Cortex of kidney (tissue), 1 donor: ENCODE measurements at places on chromosomes 12 and 14.

DNA sequence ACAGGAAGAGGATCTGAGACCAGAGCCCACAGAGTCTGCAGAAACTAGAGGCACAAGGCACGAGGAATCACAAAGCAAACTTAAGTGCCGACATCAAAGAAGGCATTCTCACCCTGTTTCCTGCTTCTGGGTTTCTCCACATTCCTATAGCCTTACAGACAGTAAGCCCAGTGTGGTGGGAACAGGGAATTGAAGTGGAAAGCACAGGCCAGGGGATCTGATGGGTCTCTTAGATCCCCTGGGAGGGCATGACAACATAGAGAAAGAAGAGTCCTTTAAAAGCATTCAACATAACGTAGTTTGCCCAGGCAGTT, 75.6 kb upstream of the FRMD6 start:
- DNase-seq = no peak

- DNase-seq = no peak
Observed at GRCh38 chr14:81981307-81981675, 447.6 kb upstream of the SEL1L start.

- DNase-seq = no peak
Observed at GRCh38 chr14:32005628-32006027, 71.5 kb upstream of the ARHGAP5 start.

GRCh38 chr12:124175704-124176103, 119.2 kb upstream of the RFLNA start:
- no peak for DNase-seq

DNA sequence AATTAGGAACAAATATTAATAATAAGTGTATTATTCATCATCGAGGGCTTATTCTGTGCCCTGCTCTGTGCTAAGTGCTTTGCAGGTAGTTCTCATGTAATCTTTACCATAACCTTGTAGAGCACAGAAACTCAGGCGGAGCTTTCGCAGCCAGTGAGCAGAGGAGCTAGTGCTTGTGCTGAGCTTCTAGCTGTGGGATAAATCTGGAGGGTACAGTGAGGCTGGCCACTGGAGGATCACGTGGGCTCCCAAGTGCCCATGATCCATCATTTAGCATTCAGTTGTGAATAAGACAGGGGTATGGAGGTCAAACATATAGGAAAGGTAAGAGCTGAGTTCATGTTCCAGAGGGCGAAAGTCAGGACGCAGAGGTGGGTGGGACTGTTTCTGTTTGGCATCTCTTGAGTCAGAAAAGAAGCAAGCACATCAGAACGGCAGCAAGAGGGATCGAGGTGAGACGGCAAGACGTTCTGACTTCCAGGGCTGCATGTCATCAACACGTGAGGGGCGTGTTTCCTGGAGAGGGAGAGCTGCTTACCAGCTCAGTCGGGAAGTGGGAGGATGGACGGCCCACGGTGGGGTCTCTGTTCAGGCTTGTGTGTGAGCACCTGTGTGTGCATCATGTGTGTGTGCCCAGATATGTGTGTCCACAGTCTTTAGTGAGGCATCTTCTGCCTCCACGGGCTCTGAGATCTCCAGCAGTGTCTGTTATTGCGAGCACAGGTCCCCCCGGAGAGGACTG, 16.8 kb upstream of the KRT80 start:
- DNase-seq = no peak

DNA sequence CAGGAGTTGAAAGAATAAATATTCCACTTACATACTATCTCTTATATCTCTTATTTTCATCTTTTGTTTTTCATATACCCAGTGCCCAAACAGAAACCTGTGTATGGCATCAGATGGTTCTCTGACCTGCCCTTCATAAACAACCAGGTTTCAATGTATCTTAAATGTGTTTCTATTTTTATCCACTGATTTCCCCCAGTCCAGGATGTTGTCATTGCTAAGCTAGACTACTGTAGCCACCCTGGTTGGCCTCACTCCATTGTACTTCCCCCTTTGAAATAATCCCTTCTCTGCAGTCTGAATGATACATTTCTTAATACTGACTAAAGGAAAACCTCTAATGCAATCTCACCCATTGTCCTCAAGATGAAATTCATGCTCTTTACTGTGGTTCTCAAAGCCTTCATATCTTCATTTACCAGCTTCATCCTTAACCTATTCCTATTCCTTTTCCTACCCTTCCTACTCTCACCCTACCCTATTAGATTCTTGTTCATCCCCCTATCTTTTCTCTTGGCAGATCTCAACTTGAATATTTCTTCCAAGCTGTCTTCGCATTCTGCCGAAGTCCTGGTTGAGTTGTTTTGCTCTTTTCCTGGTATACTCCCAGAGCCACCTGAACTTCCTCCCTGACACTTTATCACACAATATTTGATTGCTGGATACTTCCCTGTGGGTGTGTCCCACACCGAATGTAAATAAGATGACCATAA, 312.4 kb downstream of the FOXG1 start:
- DNase-seq = no peak

GRCh38 chr14:92564344-92565039, 50.9 kb downstream of the RIN3 start:
- DNase-seq = no peak

GRCh38 chr14:80718940-80719339, 222.6 kb downstream of the CEP128 start:
- no peak for DNase-seq

GRCh38 chr12:127260531-127260930, 1006.4 kb upstream of the TMEM132C start:
- no peak for DNase-seq

DNA sequence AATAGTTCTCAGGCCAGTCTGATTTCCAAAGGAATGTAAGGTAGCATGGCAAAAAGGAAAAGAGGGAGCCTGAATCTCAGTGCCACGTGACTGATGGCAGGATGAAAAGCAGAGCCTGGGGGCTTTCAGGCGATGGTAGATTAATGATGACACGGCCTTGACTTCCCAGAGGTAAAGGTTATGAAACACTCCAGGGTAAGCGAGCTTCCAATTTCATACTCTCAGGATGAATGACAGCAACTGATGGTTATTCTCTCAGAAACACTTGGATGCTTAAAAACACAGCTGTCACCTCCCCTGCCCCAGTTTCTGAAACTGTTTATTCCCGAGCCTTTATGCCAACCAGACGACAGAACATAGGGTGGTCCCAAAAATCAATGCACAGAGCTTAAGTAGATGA, 28.8 kb downstream of the GDF11 start:
- no peak for DNase-seq

GRCh38 chr14:104665657-104666522, 23.5 kb upstream of the INF2 start:
- DNase-seq = no peak

GRCh38 chr12:121466794-121467637, 67.1 kb downstream of the RNF34 start:
- DNase-seq = no peak

- DNase-seq = no peak
Observed at GRCh38 chr12:4268329-4269181, 5.0 kb upstream of the CCND2 start.

- no peak for DNase-seq
Observed at GRCh38 chr12:59887178-59887577, 291.3 kb downstream of the SLC16A7 start.

GRCh38 chr14:89187501-89187900, 229.5 kb downstream of the FOXN3 start:
- no peak for DNase-seq

DNA sequence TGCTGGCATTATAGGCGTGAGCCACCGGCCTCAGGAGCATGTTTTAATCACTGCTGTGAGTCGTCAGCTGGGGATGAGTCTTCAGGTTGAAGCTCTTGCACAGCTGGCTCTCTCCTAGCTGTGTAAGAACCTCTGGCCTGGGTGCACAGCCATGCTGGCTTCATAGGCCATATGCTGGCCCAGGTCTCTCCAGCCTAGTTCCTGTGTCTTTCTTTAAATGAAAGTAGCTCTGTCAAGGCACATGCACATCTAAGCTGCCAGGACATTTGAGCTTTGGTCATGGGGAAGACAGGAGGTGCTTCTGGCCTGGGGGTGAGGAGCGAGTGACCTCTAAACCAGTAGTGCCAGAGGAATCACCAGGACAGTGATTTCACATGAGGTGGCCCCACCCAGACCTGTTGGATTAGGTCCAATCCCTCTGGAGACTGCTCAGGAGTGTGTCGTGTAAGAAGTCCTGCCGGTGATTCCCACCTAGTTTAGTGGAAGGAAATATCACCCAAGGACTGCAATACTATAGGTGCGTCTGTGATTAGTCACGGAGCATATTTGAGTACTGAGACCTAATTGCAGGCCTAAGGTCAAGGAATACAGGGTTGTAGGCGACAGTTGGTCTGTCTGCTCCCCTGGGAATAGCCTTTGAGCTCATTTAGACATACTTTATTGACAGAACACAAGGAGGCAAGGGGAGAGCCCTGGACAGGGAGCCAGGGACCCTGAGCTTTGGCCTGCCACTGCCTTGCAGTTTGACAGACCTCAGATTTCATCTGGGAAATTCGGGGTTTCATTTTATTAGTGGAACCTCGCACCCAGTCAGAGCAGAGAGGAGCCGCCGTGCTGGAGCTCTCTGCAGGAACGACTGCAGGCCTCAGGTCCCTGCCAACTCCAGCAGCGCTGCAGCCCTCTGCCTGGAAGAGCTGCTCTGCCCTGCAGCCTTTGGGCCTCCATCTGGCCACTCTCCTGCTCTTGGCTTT, 67.0 kb downstream of the ANKRD9 start:
- DNase-seq = no peak

DNA sequence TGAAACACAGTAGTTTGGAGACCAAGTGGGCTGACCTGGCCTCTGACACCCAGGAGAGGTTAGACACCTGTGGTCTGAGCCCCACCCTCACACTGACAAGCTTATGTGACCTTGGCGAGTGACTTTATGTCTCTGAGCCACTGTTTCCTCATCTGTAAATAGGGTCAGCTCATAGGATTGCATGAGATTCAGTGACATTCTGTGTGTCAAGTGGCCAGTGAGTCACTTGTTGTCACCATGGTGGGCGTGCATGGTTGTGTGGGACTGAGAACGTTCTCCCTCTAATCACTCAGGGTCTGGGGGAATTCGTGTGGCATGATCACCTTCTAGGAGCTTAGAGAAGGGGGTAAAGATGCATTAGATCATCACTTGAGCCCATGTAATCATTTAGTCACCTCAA, 146.4 kb downstream of the PHETA1 start:
- DNase-seq = no peak

- DNase-seq = no peak
Observed at GRCh38 chr12:93704625-93705024, 27.4 kb downstream of the CRADD start.

- DNase-seq = no peak
Observed at GRCh38 chr14:70601162-70601561, 707 bp upstream of the MED6 start.

GRCh38 chr14:99780690-99781089, 12.5 kb upstream of the EML1 start:
- DNase-seq = no peak

- no peak for DNase-seq
Observed at GRCh38 chr12:70577283-70577634, 60.0 kb downstream of the PTPRB start.

DNA sequence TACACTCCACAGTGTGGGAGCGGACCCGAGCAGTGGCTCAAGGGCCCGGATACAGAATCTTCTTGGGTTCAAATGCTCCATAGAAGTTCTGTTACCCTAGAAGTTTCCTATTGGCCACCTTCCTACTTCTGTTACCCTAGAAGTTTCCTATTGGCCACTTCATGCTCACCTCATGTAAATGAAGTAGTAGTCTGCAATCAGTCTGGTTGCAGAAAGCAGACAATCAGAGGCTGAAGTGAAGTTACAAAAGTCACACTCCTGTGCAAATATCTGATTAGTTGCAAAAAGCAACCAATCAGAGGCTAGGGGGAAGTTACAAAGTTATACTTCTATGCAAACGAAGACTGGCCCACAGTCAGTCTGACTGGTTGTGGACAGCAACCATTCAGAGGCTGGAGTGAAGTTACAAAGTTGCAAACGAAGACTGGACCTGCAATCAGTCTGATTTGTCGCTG, 77.8 kb upstream of the CPNE8 start:
- DNase-seq = no peak

DNA sequence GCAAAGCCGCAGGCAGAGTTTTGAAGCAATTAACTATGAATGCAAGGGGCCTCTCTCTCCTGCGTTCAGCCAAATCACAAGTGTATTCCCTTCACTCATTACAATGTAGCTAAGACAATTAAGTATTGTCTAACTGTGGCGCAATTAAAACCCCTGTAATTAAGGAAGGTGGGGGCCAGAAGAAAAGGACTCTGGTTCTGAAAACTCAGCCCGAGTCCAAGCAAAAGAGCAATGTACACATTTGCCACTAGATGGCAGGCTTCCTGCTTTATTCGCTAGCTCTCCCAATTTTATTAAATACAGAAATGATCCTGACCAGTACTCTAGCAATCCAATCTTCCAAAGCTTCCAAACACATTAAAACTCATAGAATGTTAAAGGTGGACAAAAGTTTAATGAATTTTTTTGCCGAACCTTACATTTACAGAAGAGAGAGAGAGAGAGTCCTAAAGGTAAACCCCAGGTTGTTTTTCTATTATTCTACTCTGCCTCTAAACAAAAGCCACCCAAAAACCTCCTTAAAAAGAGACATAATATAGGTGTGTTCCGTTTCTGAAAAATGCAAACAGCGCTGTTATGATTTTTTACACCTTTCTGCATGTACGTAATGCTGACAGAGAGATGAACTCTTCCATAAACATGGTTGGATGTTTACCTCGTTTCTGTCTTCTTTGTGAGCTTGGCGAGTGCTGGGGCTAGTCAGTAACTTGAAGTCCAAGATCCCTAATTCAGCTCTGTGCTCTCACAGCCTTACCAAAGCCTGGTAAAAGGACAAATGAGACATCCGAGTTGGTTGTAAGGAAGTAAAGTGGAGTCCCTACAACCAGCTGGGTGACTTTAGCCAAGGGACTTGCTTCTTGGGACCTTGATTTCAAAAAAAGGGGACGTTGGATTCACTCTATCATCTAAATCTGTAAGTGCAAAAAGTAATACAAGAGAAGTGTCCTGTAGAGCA, 50.9 kb upstream of the VASH1 start:
- DNase-seq = no peak

DNA sequence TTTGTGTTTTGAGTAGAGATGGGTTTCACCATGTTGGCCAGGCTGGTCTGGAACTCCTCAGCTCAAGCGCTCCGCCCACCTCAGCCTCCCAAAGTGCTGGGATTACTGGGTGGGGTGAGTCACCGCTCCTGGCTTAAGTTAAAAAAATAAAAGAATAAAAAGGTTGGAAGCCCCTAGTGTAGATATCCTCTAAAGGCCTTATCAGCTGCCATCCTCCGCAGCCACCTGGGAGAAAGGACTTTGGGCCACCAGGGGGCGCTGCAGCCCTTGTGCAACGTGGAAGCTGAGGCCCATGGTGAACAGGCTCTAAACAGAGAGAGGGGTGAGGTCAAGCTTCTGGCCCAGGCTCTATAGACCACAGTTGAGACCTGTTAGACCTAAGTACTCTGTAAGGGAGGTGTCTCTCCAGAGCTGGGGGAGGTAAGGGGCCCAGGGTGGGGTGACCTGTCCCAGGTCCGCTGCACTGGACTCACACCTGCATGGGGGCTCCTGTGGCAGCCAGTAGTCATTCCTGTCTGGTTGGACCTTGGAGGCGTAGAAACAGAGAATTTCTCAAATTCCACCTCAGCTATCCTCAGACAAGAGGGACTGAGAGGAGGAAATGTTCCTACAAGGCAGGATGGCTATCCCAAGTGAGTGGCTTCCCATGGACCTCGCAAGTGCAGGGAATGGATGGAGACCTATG, 14.0 kb upstream of the RACGAP1 start:
- DNase-seq = no peak
